Activated CD8-positive, alpha-beta memory T cell treated with anti-CD3 and anti-CD28 coated beads for 1 hour (primary cell): ENCODE measurements at places on chromosomes 1 and 21.

GRCh38 chr1:23370709-23371584 is 1.3 kb upstream of the ZNF436 start:
- no peak for DNase-seq

- DNase-seq: no peak
Measured at GRCh38 chr1:209661071-209661470, 8.8 kb upstream of the LAMB3 start.

DNA sequence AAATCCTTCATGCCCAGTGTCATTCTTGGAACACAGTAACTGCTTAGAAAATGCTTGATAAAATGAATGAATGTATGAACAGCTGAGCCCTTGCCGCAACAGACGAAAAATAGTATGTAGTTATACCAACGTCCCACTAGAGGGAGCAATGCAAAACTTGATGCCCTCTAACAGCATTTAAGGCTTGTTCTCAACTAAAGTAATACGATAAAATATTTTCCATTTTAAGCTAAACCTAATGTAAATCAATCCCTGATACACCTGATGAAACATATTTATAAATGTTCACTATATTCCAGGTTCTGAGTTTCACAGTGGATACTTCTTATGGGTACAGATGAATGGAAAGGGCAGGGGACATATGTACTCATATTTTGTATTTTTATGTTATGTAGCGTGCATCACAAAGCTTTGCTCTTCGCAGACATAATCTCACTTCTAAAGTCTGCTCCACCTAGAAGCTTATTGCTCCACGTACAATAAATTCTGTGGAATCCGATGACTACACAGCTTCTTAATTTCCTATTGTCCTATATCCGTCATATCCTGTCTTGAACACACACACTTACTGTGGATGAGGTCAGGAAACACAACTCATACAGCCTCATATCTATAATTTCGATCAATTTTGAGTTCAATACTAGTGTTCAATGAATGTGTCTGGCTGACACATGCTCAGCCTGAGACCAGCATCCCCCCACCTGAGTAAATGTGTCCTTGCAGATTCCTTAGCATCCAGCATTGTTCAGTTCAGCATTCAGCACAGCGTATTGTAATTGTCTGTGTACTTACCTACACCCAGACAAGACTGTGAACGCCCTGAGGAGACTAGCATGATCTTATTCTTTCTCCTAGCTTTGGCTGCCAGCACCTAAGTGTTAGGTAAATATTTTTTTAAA is 4.4 kb upstream of the UTP25 start:
- DNase-seq: no peak

GRCh38 chr21:35467566-35467965 is 418.5 kb upstream of the RUNX1 start:
- DNase-seq: no peak

DNA sequence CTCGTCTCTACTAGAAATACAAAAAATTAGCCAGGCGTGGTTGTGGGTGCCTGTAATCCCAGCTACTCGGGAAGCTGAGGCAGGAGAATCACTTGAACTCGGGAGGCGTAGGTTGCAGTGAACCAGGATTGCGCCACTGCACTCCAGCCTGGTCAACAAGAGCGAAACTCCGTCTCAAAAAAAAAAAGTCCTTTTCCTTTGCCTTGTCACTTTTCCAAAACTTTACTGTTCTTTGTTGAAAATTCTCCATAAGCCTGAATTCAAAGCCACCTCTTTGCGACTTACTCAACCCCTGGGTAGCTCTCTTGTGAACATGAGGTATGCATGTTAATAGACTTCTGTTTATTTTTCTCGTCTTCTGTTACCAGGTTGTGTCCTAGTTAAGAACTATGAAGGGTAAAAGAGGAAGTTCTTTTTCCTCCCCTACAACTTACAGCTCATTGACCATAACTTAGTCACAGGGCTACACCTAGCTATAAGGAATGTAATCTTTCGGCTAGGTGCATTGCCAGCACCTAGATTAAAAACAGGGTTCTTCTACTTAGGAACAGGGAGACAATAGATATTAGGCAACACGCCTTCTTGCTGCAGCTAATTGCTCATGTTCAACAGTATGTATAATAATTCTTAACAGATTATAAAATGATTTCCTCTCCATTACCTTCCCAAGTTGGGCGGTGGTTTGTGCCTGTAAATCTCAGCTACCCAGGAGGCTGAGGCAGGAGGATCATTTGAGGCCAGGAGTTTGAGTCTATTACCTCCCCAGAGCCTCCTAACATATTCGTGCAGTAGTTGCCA is 40.9 kb downstream of the PTAFR start:
- no peak for DNase-seq

- no peak for DNase-seq
Measured at GRCh38 chr1:59915516-59915915, 11.1 kb downstream of the CYP2J2 start.
